ENCODE measurements at places on chromosomes 7 and 10.

DNA sequence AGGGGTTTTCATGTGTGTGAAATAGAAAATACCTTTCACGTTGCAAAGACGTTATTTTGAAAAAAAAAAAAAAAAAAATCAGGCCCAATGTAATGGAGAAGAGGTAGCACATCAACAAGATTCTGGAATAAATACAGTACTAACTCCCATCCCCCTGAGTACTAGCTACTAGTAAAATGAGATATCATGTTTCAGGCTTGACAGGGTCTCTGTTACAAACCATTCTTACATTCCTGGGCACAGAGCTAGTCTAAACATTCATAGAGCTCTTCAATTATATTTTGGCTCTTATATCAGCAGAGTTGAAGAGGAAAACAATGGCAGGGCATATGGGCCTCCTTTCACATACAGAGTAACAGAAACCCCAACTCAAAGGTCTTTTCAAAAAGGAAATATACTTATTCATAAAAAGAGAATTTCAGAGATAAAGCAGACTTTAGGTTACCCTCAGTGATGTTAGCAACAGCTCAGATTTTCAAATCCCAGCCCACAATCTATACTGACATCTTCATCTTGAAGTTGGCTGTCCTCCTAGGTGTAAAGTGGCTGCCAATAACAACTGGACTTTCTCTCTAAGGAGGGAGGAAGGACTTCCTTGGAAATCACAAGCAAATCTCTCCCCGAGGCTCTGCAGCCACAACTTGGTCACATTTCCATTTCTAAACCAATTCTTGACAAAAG is 18.6 kb downstream of the C7orf33 start:
- no peak for DNase-seq

DNA sequence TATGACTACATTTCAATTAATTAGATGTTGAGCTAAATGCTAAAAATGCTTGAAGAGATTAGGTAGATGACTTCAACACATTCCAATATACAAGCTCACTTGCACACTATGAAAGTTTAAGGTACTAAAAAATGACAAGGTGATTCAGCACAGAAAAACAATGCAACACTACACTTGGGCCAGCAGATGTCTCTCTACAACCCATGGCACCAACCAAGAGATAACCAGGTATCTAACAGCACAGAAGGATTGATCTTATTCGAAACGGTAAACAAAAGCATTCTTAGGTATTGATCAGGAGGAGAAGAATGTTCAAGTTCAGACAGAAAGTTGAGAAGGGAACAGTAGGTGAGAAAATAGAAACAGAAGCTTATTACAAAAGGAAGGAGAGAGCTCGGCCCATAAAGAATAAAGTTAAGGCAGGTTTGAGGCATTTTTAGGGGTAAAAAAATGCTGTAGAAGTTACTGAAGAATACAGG is 248.2 kb upstream of the KLF14 start:
- DNase-seq: peak; percentile 30

- DNase-seq: no peak
Measured at GRCh38 chr10:99766302-99766681, 16.1 kb upstream of the ABCC2 start.

DNA sequence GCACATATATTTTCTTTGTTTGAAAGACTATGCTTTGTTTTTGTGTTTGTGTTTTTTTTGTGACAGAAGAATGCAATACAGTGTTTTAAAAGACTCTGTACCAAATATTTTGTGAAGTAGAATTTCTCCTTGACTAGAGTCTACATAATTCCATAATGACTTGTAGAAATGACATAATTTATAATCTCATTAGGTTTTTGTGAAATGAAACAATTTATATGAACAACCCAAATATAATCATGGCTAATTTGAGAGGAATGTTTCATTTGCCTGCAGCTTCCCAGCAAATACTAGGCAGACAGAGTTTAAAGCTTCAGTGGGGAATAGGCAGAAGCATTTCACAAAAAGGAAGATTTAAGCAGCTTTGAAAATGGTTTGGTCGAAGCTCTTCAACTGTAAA is 215.6 kb upstream of the LRRN3 start:
- no peak for DNase-seq

Data from kidney capillary endothelial cell (primary cell).